ENCODE measurements at places on chromosomes 11 and 22.

DNA sequence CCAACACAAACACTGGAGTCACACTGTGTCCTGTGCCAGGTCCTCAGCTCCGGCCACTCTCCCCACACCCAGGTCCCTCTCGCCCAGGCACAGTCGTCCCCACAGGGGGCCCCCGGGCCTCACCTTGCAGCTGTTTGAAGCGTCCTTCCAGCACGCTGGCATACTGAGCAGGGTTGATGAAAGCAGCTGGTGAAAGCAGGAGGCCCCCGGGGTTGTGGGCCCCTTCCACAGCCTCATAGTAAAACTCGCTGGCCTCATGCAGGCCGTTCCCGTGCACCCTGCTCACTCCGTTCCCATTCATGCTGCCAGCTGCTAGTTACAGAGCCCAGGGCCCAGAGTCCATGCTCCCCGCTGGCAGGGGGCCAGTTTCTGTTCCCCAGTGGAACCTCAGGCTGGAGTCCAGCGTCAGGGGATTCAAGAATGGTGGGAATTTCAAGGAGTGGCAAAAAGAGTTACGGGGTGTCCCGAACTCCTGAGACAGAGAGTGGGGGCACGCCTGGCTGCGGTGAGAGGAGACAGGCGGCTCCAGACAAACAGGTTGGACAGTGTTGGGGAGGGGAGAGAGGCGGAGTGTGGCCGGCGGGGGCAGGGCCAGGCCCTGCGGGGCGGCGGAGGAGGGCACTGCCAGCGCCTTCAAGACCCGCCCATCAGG lies 10.6 kb downstream of the SPTBN2 start:
- no peak for DNase-seq

DNA sequence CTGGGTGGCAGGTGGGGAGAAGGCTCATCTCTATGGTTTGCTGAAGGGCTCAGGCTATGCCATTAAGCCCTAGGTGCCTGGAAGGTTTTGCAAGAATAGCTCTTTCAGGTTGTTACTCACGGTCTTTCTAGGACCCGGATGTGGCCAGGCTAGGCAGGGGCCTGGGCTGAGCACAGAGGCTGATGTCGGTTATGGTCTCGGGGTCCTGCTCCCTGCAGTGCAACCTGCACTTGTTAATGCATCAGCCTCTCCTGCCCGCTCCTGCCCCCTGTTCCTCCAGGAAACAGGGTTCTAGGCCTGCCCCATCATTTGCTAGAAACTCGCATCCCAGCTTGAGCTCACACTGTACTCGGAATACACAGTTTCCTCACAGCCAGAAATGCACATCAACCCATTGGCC lies 79.1 kb upstream of the SLC22A12 start:
- no peak for DNase-seq

DNA sequence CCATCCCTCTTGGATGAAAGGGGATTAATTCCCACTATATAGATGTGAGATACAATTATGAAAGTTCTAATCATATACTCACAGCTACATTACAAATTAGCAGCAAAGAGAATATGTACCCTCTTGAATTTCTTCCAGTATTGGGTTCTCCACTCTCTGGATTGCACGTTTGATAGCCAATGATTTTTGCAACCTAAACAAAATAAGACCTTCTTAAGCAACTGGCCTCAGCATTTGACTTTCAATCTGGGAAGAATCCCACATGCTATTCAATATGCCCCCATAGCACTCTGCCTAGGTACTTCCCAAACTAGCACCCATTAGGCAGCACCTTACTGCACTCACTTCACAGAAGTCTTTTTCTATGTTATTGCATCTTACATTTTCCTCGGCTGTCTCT lies 55.8 kb downstream of the ETS1 start:
- DNase-seq = no peak

GRCh38 chr11:115257270-115257669 lies 246.9 kb downstream of the CADM1 start:
- no peak for DNase-seq

DNA sequence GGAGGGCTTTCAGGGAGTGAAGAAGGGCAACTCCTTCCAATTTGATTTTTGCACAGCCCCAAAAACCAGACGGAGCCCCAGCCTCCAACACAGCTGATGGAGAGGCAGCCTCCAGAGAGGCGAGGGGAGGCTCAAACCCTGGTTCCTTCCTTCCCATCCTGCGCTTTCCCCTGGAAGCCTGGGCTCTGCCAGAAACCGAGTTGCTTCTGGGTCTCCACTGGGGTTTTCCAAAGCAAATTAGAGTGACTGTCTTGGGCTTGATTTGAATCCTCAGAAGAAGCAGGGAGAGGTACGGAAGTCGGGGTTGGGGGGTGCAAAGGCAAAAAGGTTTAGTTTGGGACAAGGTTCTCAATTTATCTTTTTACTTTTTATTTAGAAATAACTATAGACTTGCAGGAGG lies 129.2 kb downstream of the MPPED1 start:
- no peak for DNase-seq

DNA sequence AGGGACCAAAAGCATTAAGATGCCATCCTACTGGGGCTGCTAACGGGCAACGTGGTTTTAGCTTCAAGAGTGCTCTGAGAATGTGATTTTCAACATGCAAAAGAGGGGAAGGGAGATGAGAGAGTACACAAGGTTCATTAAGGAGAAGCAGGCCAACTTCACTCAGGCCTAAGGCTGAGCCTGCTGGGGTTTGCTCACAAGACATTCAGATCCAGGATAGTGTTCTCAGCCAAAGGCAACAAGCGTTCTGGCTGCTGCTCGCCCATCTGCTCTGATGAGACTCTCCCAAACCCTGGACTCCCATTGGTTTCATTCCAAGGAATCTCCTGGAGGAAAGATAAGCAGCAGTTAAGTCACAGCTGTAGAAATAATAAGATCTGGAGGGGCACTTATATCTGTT lies 23.6 kb upstream of the UPB1 start:
- peak; percentile 96 for DNase-seq

GRCh38 chr11:15473954-15474837 lies 359.5 kb downstream of the INSC start:
- no peak for DNase-seq

DNA sequence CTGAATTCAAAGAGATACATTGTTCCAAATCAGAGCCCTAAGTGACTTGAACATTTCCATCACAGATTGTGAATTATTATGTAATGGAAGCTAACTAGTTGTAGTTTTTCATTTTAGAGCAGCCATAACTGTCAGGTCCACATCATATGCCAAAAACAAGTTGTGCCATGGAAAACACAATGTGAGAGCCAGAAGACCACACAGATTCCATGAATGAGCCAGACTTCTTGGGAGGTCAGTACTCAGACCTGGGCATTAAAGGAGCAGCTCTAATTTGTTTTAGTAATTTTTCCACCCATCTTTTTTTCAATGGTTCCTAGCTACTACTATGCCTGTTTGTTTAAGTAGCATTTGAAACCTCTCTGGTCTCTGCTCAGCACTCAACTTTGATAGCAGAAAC lies 279.4 kb downstream of the FAT3 start:
- DNase-seq = no peak

GRCh38 chr22:24409707-24410106 lies 17.7 kb upstream of the ADORA2A start:
- no peak for DNase-seq

DNA sequence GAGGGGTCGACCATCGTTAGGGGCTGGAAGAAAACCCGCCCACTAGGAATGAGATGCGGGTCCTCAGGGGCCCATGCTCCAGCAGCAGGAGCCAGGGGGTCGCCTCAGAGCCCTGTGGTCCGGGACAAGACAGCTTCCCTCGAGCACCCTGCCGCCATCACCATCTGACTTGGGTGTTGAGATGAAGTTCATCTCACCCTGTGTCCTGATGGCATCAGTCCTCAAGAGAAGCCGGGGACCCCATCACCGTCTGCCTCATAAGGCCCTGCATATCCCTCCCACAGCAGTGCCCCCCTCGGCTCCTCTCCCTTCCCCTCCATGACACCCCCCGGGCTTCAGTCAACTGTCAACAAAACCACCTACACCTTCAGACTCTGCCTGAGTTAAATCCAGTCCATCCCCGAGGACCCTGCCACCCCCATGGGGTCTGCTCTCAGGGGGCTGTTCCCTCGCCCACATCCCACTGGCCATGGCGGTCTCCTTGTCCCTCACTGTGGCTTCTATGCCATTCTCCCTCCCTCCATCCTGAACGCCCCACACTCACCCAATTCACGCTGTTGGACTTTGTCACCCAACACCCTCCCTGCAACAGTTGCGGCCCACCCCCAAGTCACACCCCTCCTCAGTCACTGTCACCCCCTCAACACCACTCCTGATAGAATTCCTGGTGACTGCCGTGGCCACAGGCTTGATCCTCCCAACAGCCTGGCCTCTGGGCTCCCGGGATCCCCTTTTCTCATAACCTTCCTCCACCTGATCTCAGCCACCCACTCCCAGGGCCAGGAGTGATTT lies 87.7 kb upstream of the RTL6 start:
- no peak for DNase-seq

- DNase-seq = peak; percentile 20
Observed at GRCh38 chr11:45590743-45591142, 74.7 kb downstream of the CHST1 start.

GRCh38 chr22:32809786-32810554 lies 8.5 kb downstream of the TIMP3 start:
- no peak for DNase-seq

- no peak for DNase-seq
Observed at GRCh38 chr11:64210301-64211020, 3.9 kb downstream of the FERMT3 start.

DNA sequence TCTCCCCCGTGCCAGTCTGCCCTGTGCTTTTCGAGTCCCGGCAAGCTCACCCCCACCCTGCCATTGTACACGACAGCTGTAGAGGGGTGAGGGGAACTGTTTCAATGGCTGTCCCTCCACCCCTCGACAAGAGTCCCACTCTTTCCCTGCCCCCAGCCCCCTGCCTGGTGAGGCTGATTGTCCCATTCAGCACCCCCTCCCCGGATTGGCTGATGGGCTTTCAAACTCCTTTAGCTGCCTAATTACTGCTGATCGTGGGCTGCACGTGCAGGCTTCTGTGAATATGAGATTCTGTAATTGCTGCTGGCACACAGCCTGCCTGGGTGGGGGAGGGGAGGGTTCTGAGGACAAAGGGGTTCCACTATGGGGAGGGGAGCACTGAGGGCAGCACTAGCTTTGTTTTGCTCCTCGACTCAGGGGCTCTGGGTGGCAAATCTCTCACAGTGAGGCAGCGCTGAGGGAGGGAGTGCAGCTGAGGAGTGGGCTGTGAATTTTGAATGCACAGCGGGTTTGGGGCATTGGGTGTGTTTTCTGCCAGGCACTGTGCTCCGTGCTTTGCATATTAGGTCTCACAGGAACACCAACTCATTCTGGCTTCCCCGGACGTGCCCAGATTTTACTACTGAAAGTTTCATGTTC lies 42.6 kb upstream of the ACCSL start:
- DNase-seq = no peak

GRCh38 chr11:67699521-67699920 lies 25.1 kb upstream of the ALDH3B2 start:
- peak; percentile 20 for DNase-seq

GRCh38 chr11:66324664-66325063 lies 7.8 kb upstream of the CD248 start:
- no peak for DNase-seq

DNA sequence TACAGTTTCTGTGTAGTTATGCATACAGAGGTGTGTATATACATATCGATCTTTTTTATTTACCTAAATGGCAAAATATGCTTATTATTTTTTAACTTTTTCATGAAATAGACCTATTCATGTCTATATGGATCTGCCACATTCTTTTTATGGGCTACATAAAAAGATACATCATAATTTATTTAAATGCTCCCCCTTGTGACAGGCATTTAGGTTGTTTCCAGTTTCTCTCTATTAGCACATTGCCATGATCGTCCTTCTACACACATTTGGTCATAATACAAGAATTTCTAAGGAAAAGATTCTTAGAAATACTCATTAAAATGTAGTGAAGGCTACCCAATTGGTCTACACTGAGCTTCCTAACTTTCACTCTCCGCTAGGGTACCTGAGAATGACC lies 1067.4 kb downstream of the OPCML start:
- no peak for DNase-seq

DNA sequence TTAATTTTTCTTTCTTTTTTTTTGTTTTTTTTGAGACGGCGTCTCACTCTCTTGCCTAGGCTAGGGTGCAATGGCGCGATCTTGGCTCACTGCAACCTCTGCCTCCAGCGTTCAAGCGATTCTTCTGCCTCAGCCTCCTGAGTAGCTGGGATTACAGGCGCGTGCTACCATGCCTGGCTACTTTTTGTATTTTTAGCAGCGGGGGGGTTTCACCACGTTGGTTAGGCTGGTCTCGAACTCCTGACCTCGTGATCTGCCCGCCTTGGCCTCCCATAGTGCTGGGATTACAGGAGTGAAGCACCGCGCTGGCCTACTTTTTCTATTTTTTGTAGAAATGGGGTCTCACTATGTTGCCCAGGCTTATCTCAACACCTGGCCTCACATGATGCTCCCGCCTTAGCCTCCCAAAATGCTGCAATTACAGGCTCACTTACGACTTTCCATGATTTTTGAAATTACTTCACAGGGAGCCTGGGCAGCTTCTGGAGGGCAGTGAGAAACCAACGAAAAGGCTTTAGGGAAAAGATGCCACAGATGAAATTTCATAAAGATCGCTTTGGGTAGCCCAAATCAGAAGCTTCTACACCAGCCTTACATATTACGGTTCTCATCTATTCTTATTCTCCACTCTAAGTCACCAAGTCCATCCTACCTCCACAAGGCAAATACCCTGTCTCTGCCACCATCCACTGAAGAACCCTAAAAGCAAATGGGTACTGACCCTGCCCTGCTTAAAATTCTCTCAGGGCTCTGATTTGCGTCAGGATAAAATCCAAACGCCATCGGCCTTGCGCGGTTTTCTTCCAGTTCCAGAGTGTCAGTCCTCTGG lies 866 bp upstream of the RRM1 start:
- DNase-seq = no peak

DNA sequence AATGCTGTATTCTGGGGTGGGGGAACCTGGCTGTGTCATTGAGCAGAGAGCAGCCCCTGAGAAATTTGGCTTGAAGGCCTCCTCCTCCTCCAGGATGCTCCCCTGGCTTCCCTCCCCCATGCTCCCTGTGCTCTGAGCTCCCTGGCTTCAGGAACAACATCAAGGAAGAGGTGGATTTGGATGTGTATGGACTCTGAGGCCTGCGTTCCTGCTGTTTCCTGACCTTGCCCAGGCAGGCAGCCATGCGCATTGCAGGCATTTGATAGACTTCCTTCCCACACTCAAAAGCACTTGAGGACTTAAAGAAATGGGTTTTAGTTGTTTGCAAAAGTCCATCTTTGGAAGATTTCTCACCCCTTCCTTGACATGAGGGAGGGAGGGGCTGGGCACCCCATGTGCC lies 1317.1 kb downstream of the BRD1 start:
- no peak for DNase-seq

GRCh38 chr11:17686231-17686980 lies 33.0 kb upstream of the MYOD1 start:
- peak; percentile 70 for DNase-seq

- DNase-seq = no peak
Observed at GRCh38 chr22:20113551-20114310, 2.2 kb upstream of the RANBP1 start.

GRCh38 chr11:110314366-110315095 lies 18.1 kb upstream of the RDX start:
- DNase-seq = no peak
